ENCODE measurements at places on chromosomes 12 and 14.

- DNase-seq: no peak
Measured at GRCh38 chr12:127400221-127400620, 866.7 kb upstream of the TMEM132C start.

DNA sequence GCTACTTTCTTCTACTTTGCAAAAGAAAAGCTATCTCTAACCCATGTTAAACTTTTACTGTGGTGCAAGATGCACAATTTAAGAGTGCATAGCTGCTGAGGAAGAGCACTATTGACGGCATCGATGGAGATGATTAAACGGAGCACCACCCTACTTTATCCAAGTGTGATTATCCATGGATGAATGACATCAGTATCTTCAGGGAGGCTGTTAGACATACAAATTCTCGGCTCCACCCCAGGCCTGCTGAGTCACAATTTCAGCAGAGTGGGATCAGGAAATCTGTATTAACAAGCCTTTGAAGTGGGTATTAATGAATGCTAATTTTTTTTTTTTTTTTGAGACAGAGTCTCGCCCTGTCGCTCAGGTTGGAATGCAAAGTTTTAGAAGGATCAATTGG lies 16.2 kb downstream of the SLC2A14 start:
- no peak for DNase-seq

DNA sequence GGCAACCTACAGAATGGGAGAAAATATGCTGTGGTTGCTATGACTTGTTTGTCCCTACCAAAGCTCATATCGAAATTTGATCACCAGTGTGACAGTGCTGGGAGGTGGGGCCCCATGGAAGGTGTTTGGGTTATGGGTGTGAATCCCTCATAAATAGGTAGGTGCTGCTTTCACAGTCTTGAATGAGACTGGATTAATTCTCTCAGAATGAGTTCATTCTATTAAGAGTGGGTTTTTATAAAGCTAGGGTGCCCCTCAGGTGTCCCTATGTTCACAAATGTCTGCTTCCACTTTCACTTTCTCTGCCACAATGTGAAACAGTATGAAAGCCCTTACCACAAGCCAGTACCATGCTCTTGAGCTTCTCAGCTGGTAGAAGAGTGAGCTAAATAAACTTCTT lies 133.5 kb downstream of the CPNE8 start:
- DNase-seq: no peak

GRCh38 chr14:37746140-37746832 lies 150.9 kb downstream of the TTC6 start:
- DNase-seq: no peak

DNA sequence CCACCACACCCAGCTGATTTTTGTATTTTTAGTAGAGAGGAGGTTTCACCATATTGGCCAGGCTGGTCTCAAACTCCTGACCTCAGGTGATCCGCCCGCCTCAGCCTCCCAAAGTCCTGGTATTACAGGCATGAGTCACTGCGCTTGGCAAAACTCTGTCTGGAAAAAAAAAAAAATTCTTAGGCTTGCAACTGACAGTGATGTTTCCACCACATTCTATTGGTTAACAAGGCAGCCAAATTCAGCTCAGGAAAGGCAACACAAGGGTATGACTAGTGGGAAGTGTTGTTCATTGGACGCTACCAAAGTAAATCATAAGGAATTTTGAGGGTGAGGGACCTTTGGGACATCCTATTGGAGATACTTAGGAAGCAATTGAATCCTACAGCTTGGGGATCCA lies 2.9 kb upstream of the SBNO1 start:
- no peak for DNase-seq

GRCh38 chr14:22537436-22538310 lies 51.4 kb downstream of the DAD1 start:
- DNase-seq: no peak

GRCh38 chr12:111546758-111547383 lies 52.2 kb downstream of the ATXN2 start:
- DNase-seq: no peak

DNA sequence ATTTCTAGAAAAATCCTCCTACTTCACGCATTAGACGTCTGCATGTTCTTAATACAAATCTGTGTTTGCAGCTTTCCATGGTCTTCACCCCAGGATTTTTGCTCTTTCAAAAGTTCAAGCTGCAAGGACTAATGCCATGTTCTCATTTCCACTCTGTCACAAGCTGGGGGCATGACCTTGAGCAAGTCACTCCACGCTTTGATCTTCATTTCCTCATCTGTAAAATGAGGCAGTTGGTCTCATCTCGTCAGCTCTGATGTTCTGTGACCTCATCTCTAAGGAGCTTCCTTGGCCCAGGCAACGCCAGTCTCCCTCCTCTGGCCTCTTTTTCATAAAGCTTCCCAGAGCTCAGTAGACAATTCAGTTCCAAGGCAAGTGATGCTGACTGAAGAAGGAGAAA lies 18.8 kb upstream of the BMP4 start:
- DNase-seq: no peak

DNA sequence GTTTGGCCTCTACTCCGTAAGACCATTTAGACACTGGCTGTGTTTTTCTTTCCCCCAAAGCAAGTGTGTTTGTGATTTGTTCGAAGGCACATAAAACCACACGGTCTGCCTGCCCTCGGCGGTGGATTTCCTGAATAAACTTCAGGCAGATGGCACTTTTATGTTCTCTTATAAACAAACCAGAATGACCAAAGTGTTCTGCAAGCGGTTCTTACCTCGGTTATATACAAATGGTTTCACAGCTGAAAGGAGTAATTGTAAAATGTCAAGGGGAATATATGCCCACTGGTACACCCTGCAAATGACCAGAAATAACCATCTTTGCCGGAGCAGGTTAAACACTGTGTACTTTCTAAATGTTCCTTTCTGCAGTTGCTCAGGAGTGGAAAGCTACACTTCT lies 1475.8 kb upstream of the TMEM132C start:
- no peak for DNase-seq

- no peak for DNase-seq
Measured at GRCh38 chr14:45144658-45145057, 8.9 kb downstream of the FANCM start.

GRCh38 chr14:70827347-70827746 lies 18.0 kb upstream of the MAP3K9 start:
- DNase-seq: no peak

DNA sequence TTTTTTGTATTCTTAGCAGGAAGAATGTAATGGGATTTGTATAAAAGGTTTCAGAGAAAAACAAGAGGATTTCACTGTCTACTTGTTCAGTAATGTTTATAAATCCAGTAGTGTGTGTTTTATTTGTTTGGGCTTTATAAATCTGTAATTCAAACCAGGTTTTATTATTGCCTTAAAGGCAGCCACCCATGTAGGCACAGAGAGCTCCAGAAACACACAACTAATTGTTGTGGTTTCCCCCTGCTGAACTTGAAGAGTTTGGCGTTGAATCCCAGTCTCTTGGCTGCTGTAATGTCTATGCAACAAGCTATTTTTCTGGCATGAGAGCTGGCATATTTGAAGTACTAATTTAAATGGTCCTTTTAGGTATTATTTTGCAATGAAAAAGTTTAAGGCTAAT lies 63.4 kb upstream of the SLCO1C1 start:
- DNase-seq: no peak

DNA sequence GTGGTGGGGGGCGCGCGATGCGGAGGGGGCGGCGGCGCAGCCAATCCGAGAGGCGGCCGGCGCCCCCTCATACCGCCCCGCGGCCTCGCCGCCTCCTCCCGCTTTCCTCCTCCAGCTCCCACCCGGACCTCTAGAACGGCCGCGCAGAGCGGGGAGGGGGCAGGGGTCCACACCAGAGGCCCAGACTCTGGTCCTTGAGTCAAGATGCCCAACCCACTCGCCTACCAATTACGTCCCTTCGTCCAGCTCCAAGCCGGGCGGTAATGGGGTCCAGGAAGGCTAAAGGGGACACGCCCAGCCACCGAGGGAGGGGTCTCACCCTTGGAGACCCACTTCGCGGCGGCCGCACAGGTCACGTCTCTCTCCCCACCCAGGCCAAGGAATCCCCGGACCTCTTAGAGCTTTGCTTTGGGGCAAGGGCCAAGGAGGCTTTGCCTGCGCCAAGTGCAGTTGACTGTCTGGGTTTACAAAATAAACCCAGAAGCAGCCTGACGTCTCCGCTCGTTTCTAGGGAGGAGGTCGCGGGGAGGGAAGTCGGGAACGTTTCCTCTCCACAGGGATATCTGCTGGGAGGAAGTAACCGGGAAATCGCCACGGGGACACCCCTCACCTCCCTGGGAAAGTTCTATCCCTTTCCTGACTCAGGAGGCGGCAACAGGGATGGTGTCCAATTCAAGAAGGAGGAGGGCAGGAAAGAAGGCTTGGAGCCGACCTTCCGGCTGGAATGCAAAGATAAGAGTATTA lies 394 bp upstream of the AMIGO2 start:
- DNase-seq: peak; percentile 25

DNA sequence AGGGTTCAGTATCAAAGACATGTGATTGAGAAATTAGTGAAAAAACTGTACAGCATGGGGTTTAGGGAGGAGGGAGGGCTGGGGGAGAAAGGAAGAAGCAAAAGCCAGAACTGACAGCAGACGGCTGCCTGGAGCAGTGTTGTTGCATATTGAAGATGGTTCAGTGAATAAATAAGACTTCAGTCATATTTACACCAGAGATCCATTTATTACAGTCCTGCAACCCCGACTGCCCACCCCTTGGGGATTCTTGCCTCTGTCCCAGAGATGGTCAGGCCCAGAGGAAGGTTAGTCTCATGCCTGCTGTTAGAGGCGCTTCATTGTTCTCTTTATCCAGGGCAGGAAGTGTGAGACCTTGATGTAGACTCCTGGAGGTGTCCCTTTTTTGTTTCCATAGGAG lies 3.2 kb downstream of the GZMH start:
- no peak for DNase-seq
